ENCODE measurements at places on chromosomes 5 and 9. TPM values are rescaled to one million over a fixed set of nuclear protein-coding genes. Genes with fewer than 3 reads are reported as not detected.

GRCh38 chr9:15211160-15211814 is 95.7 kb downstream of the TTC39B start:
- DNase-seq = peak; percentile 73

DDX4 gene
- total RNA-seq = not detected

AP3B1 gene
- total RNA-seq = 52.7 TPM

IFNA2 gene
- total RNA-seq = not detected

PCA3 gene
- 0.13 TPM for total RNA-seq

DNA sequence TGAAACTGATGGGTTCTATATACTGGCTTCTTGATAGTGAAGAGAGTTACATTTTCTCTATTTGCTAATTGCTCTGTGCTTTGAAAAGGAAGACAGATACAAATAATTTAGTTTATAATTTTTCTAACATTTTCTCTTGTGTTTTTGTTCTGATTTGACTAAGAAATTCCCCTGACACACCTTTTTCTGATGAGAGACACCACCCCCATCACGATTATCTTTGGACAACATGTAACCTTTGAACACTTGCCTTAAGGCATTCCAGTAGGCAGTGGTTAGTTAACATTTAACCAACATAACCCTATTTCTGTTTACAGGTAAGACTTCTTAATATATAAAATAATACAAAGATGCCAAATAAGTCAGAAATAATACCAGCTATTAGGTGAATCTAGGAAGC is 4.1 kb upstream of the PTBP3 start:
- DNase-seq = no peak

HABP4 gene
- total RNA-seq = 12.7 TPM

GRCh38 chr9:106722051-106722753 is 140.8 kb upstream of the ZNF462 start:
- DNase-seq = no peak

DELE1 gene
- 67.1 TPM for total RNA-seq

GRCh38 chr9:137462396-137462985 is 3.4 kb upstream of the NSMF start:
- DNase-seq = no peak

- DNase-seq = no peak
Observed at GRCh38 chr9:100285080-100285479, 67.7 kb downstream of the TEX10 start.
